ENCODE measurements at places on chromosomes 12 and 14.

DNA sequence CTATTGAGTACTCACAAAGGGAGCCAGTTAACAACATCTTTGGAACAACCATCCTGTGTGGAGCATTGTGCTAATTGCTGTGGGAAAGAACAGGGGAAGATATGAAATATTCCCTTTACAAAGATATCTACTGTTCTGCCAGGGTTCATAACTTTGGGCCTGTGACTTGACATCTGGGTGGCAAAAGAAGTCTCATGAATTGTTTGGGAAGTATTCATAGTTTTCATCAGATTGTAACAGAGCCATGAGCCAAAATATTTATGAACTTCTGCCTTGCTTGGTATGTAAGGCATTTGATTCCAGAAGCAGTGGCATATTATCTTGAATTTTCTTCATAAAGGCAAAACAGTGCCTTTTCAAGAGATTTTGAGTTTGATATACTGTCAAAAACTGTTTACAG, 816.2 kb downstream of the DIO2 start:
- no peak for DNase-seq

DNA sequence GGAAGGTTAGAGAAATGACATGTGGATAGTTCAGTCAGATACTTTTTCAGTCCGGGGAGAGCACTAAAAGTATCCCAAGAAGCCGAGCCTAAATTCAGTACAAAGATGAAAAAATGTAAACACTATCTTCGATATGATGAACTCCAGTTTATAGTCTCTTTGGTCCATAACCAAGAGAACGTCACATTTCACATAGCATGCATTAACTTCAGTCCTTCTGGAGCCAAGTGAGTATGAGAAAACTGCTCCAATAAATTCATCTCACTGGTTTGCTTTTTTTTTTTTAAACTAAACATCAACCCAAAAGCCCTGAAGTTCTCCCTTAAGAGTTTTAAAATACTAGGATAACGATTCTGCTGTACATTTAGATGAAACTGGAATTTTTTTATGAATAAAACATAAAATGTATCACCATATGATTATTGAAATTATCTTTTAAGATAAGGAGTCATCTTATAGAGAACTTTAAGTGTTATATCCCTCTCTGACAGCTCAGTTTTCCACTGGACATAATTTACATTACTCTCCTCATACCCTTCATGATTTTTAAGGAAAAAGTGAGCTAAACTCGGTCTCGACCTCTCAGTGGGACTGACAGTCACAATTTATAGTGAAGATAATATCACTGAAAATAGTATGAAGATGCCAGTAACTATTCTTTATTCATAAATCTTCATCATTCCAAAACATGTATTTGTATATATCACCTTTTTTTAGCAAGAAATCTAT, 841.5 kb upstream of the FLRT2 start:
- no peak for DNase-seq

- DNase-seq, result no peak
Observed at GRCh38 chr12:57517187-57517586, 3.1 kb downstream of the DDIT3 start.

GRCh38 chr14:94593376-94593748, 12.1 kb downstream of the SERPINA5 start:
- no peak for DNase-seq

DNA sequence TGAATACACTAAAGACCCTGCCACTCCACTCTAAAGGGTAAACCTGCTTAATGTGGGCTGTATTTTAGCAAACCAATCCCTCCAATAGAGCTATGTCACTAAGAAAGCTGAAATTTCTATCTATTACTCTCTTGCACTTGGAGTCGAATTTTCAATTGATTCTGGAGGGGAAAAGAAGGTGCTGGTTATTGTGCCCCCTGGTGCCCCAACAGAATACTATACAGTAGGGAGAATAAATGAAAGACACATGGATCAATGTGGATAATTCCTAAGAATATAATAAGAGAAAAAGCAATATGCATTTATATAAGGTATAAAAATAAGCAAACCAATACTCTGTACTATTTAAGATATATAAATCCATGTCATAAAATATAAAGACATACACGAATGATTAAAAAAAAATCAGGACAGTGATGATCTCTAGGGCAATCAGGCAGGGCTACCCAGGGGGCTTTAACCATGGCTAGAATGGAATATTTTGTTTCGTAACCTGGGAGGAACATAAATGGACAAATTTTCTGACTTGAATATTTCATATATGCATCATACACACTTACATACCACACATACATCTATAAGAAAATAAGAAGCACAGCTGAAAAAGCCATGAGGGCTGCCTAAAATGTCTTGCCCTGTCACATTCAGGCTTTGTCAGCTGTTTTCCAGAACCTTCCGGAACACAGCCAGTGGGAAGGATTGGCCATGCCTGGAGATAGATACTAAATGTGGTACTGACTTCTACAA, 54.4 kb downstream of the EFCAB11 start:
- peak; percentile 23 for DNase-seq

DNA sequence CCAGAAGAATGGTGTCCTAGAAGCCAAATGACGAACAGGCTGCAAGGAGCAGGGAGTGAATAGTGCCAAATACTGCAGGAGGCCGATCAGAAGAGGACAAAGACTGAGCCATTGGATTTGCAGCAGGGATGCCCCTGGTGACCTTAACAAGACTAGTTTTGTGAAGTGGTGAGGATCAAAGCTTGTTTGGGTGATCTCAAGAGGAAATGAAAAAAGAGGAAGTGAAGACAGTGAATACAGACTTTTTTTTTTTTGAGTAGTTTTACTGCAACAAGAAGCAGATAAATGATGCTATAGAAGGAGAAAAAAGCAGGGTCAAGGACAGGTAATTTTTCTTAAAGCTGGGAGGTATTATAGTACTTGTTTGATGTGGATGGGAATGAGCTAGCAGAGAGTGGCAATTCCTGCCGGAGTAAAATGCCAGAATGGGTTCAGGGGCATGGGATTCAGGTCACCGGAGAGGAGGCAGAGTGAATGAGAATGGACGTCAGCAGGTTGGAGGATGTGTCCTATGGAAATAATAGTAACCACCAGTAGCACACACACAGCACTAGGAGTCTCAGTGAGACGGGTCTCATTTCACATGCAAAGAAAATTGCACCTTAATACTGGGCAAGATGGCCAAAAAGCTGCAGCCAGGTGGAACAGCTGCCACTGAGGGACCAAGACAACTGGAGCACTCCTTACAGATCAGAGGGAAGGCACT, 345.8 kb upstream of the CCDC196 start:
- DNase-seq, result no peak

DNA sequence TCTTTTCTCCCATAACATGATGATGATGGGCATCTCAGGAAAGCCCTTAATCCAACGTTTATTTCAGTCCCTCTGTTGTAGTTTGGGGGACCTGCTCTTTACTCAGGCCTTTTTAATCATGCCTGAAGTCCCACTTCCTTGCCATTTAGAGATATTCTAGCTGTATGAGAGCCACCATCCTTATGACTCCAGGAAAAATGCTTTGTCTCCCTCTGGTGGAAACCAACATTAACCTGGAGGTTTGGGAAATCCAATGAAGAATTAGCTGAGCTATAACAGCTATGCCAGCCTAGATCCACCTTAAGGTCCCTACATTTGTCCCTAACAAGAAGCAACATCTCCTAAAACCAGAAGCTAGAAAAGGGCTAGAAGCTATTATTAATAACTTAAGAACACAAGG, 1399.1 kb downstream of the LRFN5 start:
- DNase-seq, result no peak

DNA sequence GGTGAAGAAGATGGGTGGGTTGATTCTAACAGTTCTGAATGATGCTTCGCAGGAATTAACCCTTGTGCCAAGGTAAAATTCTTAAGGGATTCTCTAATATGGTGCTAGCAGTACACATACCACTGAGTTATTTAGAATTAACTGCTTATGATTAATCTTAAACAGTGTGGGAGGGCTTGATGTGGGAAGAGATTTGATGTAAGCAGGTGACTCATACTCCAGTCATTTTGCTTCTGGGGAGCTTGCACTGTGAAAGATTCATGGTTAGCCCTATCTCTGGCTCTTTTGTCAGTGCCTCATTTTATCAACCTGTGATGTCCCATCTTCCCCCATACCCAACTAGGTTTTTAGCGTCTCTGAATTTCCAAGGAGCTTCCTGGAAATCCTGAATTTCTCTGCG, 83.8 kb downstream of the NRXN3 start:
- DNase-seq, result no peak

GRCh38 chr14:101087614-101088394, 184.3 kb upstream of the RTL1 start:
- no peak for DNase-seq

- DNase-seq, result no peak
Observed at GRCh38 chr14:37589715-37590427, 5.2 kb downstream of the FOXA1 start.

- peak; percentile 58 for DNase-seq
Observed at GRCh38 chr12:9925705-9926393, 6.3 kb downstream of the CLEC2A start.

DNA sequence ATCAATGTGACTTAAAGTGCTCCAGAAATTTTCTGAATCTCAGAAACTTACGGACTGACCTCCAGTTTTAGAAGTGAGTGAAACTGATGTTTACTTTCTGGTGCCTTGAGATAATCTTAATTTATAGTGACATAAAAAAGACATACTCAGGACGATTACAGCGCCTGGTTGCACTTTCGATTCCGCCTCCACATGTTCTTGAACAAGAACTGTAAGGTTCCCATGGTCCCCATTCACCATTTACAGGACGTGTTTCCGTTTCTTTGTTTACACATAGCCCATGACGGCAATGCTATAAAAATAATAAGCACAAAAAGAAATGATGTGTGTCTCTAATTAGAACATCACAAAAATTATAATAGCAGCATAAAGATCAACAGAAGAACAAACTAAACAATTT, 98.2 kb downstream of the ADAMTS20 start:
- DNase-seq, result no peak

DNA sequence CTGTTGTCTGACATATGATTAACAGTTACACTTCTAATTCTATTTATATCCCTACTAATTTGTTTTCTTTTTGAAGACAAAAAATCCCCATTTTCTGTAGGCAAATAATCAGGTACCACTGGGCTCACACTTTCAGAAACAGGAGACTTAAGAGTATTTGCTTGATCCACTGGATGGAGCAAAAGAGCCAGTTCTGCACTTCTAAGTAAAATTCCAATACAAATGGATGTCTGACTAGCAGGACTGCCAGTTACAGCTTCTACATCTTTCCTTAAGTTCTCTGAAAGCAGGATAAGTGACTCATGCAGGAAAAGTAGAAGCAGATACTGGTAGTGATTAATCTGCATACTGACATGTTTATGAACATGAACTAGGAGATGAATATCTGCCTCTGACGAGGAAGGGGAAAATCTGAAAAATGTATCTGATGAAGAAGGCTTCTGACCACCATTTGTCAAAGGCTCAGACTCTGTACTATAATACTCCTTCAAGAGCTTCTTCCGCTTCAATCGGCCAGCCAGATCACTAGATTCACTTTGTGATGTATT, 73.8 kb upstream of the ANKS1B start:
- DNase-seq, result no peak

DNA sequence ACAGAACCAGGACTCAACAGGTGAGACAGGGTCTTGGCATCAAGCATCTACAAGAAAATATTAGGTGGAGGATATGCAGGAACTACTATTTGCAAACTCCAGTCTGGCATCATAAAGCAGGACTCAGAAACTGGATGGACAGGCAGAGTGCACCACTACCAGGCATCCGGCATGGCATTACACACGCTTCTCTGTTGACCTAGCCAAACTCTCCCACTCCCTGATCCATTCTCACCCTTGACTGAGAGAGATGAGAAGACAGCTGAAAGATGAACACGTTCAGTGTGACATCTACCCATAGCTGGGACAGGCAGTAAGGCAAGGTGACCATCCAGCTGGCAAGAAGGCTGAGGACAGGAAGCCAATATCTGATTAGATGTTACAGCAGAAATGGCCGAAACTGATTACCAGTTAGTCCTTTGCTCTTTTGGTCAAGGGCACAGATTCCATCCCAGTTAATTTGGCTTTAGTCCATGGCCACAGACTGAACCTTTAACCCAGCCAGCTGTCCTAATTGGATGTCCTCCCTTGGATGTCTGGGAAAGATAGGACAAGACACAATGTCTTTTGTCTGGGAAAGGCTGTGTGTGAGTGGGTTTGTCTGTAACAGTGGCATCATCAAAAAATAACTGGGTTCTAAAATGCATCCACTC, 71.6 kb downstream of the BBS10 start:
- DNase-seq, result no peak

- DNase-seq, result no peak
Observed at GRCh38 chr14:75811136-75811829, 150.2 kb downstream of the TTLL5 start.

DNA sequence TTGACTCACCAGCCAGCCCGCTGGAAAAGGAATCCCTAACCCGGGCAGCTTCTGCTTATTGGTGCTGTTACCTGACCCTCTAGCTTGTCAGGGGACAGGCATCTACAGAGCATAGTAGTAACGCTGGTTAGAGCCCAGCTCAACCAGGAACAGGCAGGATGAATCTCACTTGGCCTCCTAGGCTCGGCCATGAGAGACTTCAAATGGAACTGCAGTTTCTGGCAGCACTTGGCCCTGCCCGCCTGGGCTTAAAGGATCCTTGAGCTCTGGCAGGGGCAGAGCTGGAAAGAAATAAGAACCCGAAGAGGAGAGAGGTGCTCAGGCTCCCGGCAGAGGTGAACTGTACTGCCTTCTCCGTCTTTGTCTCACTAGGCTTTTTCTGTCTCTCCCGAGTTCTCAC, 2.3 kb upstream of the LHX5 start:
- no peak for DNase-seq

DNA sequence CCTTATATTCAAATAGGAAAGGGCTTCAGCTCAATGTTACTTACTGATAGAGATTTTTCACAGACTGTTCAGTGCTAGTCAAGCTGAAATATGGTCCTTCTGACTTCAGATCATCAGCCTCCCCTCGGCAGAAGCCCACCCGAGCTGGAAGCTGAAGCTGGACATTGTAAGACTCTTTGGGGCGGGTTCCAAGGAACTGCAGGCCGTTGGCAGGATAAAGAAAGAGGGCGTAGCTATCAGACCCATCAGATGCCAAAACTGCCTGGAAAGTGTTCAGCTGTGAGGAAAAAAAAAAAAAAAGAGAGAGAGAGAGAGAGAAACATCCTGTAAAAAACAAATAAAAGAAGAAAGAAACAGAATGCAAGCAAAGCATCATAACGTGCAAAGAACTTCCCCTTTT, 8.8 kb downstream of the NID2 start:
- no peak for DNase-seq

DNA sequence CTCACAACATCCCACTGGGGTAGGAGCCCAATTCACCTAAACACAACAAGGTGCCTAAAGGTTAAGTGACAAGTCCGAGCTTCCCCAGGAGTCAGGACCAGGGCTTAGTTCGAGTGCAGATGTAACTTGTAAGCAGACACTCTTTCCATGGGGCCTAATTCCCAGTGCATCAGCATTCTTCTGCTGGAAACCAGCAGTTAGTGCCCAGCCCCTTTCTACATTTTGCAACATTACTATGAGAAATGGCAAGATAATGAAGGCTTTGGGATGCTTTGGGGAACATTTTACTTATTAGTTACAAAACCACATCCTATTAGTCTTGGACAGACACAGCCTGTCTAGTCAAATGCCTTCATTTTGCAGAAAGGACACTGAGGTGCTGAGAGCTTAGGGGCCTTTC, 179.8 kb downstream of the CALM1 start:
- DNase-seq, result no peak
